ENCODE measurements at places on chromosomes 1 and 21.

GRCh38 chr1:206142011-206142410 is 24.8 kb upstream of the AVPR1B start:
- no peak for ATAC-seq

- ATAC-seq: peak; percentile 44
These were observed 12.4 kb downstream of the KLHDC8A start for GRCh38 chr1:205344066-205344928.

- no peak for ATAC-seq
These were observed 15.5 kb downstream of the DIPK1A start for GRCh38 chr1:92945748-92946270.

DNA sequence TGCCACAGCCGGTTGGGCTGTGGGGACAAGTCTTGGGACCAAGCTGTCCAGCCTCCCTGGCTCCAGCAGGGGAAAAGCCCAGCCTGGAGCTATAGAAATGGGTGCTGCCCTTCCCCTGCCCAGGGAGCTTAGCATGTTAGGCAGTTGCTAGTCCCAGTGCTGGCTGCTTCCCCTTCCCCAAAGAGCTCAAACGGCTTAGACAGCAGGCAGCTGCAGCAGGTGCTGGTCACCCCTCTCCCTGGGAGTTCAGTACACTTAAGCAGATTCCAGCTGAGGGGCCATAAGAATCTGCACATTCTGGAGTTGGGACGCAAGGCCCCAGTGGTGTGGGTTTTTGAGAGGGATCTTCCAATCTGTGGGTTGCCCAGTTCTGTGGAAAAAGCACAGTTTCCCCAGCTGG is 11.1 kb upstream of the REG4 start:
- no peak for ATAC-seq

DNA sequence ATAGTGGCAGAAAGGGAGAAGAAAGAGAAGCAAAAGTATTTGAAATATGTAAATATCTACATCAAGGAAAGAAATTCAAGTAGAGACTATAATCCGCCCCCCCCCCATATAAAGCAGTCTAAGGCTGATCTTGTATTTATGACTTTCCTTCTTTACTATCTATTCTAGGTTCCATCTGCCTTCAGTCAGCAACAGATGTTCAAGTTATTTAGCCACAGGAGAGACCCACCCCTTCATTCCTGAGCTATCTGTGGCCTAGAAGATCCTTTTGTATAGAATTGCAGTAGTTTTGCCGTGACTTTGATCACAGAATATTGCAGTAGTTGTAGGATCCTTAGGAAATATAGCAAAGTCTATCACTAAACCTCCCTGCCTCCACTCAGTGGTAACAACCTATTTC is 10.7 kb upstream of the BSDC1 start:
- no peak for ATAC-seq

GRCh38 chr1:94334764-94335163 is 83.4 kb upstream of the ABCD3 start:
- ATAC-seq: no peak

- no peak for ATAC-seq
These were observed 118.9 kb downstream of the ATF6 start for GRCh38 chr1:161885003-161885402.

All from motor neuron (in vitro differentiated cells).